ENCODE measurements at places on chromosomes 16 and 17.

GRCh38 chr17:67461228-67461780 is 84.2 kb downstream of the PITPNC1 start:
- DNase-seq = no peak

GRCh38 chr17:74194682-74195081 is 8.8 kb upstream of the RPL38 start:
- DNase-seq = no peak

DNA sequence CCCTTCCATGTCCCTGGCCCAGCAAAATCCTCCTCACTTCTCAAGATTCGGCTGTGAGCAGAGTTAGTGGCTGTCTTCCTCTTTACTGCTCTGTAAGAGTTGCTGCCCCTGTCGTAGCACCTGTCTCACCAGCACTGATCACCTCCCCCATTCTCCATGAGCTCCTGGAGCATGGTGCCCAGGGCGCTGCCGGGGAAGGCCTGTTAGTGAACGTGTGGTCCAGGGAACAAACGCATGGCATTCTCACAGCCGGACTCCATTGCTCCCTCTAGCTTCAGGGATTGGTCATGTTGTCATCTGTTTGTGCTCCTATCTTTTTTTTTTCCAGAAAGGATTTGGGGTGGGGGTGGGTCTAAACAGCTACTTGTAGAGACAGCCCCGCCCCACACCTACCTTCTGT is 141.2 kb downstream of the CMIP start:
- DNase-seq = no peak

DNA sequence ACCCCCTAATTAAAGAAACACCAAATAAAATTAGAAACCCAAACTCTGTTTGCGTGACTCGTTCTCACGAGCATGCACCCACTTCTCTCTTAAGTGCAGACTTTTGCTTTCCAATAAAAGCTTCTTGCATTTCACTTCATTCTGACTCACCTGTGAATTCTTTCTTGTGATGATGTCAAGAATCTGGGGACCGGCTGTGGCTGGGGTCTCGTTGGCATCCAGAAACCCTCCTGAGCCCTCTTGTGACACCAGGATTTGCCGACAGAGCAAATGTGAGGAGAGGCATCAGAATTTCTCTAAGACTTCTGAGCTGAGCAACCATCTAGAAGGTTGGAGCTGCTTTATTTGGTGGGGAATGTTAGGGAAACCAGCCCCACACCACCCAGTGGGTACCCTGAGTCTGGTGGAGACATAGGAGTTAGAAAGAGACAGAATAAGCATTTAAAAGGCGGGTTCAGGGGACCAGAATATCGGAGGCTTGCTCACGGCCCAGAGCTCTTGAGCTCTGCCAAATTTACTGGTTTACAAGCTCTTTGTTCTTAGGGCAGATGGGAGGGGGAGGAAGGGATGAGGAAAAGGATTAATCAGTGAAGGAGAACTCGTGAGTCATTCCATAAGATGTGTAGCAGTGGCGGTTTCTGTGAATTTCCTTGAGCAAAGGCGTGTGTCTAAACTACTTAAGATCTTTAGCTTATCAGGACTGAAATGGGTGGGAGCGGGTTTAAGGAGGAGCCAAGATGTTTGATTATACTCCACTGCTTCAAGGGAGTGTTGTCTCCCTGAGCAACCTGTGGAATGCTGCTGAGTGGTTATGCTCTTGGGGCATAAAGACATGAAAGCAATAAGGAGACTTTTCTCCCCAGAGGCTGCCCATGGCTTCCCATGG is 24.2 kb upstream of the TMC5 start:
- no peak for DNase-seq

DNA sequence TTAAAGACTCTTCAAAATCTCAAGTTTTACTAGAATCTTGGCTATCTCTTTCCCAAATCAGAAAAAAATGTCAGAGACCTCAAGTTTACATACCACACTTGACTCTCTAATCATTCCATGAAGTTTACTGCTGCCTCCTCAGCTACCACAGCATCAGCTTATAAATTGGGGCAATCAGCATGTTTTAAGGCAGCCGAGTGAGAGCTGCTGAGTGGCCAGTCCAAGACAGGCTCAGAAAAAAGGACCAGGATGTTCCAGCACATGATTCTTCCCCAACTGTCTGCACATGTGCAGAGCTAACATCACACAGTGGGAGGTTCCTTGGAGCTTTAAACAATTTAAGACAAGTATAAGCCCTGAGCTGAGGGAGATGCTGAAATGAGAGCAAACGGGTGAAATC is 140.6 kb upstream of the NUDT7 start:
- DNase-seq = no peak

DNA sequence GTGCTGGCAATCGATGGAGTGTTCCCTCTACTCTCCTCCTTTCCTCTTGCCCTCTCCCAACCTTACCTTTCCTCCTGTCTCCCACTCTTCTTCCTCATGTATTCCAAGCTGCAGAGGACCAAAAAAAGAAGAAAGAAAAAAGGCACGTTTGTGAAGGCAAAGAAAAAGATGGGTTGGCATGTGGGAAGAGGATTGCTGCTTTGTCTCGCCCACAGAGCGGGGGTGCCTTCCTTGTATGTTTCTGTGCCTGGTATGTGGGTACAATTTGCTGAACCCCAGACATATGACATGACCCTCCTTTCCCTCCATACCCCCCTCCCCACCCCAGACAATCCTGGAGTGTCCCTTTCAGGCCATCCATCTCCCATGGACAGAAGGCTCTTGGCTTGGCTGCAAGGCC is 13.1 kb upstream of the CTCF start:
- no peak for DNase-seq

GRCh38 chr16:50468749-50469078 is 79.5 kb upstream of the NKD1 start:
- no peak for DNase-seq

GRCh38 chr17:4837471-4838308 is 4.5 kb downstream of the MINK1 start:
- no peak for DNase-seq

GRCh38 chr16:27248036-27248435 is 20.5 kb downstream of the NSMCE1 start:
- DNase-seq = no peak

- DNase-seq = no peak
Measured at GRCh38 chr17:35142467-35142796, 329 bp upstream of the NLE1 start.

GRCh38 chr17:32355649-32356377 is 5.9 kb downstream of the ZNF207 start:
- DNase-seq = no peak

- DNase-seq = no peak
Measured at GRCh38 chr17:18862011-18862410, 4.1 kb downstream of the PRPSAP2 start.

DNA sequence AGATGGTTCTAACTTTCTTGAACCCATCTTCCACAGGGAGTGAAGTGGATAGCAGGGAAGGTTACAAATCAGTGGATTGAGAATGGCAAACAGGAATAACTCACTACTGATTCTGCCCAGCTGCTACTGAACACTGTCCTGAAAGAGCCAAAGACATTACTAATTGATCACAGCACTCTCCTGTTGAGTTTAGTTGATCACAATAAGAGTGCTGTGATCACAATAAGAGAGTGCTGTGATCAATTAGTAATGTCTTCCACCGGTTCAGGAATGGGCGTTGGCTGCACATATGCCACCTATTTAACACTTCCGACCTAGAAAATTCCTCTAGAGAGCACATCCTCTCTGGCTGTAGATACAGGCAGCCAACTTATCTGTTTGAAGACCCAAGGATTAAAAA is 11.4 kb downstream of the CFAP97D1 start:
- no peak for DNase-seq

GRCh38 chr16:27448532-27449433 is 46.8 kb downstream of the IL21R start:
- DNase-seq = no peak

DNA sequence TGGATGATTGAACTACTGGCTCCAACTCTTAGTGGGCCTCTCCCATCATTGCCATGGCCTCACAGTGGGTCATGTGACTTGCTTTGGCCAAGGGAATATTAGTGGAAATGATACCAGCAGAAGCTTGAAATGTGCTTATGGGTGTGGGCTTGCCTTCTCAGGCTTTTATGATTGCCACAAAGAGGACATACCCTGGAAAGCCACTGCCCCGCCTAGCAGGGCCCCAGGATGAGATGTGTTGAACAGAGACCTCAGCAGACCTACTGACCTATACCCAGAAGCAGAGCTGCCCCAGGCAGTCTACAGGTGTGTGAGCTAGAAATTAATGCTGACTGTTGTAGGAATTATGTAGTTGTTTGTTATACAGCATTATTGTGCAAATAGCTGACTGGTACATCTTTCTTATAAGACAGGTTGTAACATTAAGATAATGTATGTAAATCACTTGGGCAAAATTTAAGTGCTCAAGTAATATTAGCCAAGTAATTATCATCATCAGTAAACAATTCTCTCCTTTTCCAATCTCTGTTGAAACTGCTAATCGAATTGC is 67.8 kb upstream of the CDH5 start:
- no peak for DNase-seq

DNA sequence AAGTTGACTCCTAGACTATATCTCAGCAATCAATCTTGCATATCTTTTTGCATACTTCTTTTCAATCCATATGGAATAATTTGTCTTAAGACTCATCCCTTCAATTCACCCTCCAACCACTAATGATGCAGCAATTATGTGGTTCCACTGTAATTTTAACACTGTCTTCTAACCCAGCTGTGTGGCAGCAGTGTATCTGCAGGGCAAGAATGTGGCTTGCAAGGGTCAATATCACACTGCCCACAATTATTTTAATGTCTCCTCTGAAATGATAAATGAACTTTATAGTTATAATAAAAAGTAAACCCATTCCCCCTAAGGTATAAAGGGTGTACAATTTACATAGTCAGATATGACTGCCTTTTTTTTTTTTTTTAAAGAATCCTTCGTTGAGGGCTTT is 48.6 kb downstream of the FTO start:
- DNase-seq = no peak

DNA sequence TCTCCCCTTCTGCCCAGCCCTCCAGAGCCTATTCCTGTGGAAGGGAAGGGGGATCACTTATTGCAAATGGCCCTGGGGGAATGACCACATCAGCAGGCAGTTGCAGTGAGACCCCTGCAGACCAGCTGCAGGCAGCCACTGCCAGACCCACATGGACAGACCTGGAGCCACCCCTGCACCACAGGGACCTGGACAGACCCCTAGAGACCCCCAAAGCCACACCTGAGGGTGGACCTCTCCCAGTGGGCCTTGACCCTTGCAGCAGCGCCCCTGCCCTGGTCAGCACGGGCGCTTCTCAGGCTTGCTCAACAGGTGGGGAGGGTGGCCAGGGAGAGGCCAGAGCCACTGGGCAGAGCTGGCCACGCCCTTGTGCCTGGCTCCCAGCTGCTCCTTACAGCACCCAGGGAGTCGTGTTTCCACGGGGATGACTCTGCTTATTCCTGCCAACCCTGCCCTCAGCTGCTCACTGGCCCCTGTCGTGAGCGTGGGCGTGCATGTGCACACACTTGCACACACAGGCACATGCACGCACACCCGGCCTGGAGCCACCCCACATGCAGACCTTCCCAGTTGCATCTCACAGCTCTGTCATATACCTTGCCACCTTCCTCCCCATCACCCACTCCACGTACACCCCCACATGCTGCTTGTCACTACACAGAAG is 1.3 kb upstream of the SCN4A start:
- no peak for DNase-seq

DNA sequence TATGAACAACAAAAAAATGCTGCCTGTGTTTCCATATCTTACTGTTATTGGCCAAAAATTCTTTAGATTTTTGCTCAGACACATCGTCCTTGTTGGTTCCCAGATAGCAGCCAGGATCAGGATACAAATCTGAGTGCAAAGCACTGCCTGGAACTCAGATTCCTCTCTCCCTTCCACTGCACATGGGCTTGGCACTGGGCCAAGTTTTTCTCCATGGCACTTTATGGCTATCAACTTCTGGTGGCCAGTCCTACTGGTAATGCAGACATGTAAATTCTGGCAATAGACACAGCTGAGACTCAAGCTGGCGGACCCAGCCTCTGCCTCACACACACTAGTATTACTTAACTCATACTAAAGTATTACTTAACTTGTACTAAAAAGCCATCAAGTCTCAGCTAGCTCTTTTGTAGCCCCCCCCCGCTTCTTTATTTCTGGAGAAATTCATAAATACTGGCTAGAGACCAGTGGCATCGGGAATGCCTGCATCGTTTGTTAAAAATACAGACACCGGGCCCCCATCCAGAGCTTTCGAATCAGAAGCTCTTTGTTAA is 181.2 kb upstream of the COX10 start:
- DNase-seq = no peak

GRCh38 chr17:41082626-41083025 is 1.3 kb upstream of the KRTAP4-7 start:
- DNase-seq = no peak

GRCh38 chr17:2391597-2392251 is 9.1 kb downstream of the MNT start:
- DNase-seq = no peak

- DNase-seq = peak; percentile 80
Measured at GRCh38 chr17:38752308-38753070, at the start of gene PSMB3. Gene PSMB3 (plus strand): TSS chr17:38752741. CDS start chr17:38752827, 86 bp downstream.

GRCh38 chr17:35256629-35257028 is 13.8 kb downstream of the SLFN5 start:
- DNase-seq = no peak

DNA sequence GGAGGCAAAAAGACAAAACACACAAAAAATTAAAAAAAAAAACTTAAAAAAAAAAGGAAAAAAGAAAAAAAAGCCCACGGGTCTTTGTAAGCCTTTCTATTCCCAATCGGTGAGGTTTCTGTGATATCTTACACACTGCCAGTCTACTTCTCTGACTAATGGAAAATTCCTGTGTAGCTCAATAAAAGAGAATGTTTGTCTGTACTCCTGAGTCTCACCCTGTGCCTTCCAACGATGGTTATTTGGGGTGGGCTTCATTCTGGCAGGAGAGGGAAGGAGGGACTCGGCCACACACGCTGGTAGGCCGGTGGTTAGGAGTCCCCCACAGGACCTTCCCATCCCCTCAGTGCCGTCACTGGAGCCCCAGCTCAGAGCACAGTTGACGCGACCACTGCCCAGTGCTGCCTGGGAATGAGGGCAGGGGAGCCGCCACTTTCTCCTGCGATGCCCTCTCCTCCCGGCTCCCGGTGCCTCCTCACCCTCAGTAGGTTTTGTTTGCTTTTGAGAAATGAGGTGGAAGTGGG is 68.0 kb downstream of the AMFR start:
- DNase-seq = no peak

- DNase-seq = no peak
Measured at GRCh38 chr16:31063495-31063842, 10.6 kb downstream of the ZNF668 start.

GRCh38 chr17:56222255-56222654 is 69.0 kb downstream of the ANKFN1 start:
- DNase-seq = no peak

DNA sequence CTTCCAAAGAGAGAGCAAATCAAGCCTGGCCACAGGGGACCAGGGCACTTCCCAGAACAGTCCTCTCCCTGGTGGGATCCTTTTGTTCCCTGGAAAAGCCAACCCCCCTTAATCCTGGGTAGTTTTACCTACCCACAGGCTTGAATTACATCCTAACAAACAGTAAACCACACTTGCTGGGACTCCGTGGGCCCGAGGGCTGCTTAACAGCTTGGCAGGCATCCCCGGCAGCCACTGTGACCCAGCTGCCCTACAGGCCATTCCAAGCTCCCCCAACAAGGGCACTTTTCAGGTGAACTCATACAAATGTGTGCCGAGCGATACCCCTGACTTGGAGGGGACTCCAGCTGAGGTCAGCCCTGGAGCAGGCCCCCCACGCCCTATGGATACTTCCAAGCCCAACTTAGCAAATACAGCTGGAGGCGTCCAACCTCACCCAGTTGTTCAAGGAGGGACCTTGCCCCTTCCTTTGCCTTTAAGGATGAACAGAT is 26.4 kb downstream of the ADCY9 start:
- DNase-seq = no peak

Measured in stimulated activated CD8-positive, alpha-beta memory T cell treated with anti-CD3 and anti-CD28 coated beads, Interleukin-4, amount 100 ng/mL, for 1 hour (primary cell).